ENCODE measurements at places on chromosomes 7 and 10.

- DNase-seq = no peak
Observed at GRCh38 chr10:95399183-95399582, 108.4 kb upstream of the PDLIM1 start.

- no peak for DNase-seq
Observed at GRCh38 chr7:47231627-47232026, 350.3 kb downstream of the TNS3 start.

DNA sequence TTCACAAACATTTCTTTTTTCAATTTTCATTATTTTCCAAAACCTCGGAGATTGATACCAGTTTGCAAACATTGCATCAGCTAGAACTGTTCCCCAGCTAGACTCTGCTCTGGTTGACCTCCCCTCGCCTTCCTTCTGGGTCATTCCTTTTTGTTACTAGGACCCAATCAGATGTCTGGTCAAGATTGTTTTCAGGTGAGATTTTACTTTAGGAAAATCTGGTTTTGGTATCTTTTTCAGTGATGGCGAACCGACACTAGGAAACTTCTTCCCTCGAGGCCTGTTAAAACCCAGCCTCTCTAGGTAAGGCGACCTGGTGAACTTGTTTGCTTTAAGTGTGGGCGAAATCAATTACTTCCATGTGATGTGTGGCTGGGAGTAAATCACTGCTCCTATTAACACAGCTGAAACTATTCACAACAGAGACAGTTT is 8.4 kb downstream of the PROSER2 start:
- DNase-seq = no peak

DNA sequence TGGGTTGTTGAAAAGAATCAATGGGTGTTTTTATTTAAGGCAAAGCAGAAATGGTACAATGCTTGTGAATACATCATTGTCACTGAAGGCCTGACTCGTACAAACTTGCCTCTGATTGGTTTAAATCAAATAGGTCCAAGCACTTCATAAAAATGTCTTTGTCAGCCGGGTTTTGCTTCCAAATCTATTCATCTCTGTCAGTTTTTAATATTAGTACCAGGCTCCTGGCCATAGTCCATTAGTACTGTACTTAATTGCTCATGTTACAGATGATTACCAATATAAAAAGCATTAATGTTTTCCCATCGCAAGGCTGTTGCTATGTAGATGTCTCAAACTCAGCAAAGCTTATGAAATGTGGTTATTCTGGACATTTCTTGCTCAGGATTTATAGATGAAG is 171.9 kb downstream of the ARID5B start:
- no peak for DNase-seq

GRCh38 chr10:4111643-4112042 is 326.6 kb upstream of the KLF6 start:
- DNase-seq = no peak

DNA sequence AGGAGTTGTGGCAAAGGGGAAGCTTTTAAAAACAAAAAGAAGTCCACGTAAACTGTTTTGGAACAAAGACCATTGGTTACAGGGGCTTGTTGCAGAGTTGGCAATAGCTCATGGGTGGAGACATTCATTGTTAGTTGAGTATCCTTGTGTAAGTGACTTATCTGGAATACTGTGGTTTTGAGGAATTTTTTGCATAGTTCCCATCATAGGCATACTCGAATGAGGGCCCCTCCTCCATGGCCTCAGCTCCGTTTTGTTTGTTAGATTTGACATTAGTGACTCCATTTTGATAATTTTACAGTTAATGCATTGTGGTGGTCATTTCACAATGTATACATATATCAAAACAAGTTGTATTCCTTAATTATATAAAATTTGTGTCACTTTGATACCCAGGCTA is 12.8 kb upstream of the SMKR1 start:
- DNase-seq = no peak
